A549 (cell line): ENCODE measurements at places on chromosomes 6 and 20. TPM values are rescaled to one million over a fixed set of nuclear protein-coding genes. Genes with fewer than 3 reads are reported as not detected.

DNA sequence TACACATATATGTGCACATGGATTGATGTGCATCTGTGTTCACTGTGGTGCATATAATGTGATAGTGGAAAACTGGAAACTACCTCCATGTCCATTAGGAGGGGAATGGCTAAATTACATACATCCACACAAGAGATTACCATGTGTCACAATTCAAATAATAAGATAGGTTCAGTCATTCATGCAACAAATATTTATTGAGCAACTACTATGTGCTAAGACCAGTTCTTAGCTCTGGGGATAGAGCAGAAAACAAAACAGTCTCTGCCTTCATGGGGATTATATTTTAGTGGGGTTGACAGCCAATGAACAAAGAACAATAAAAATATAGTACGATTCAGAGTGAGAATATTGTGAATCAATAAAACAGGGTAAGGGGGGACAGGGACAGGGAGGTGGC, 61.7 kb upstream of the PTGIS start:
- no peak for DNase-seq

DNA sequence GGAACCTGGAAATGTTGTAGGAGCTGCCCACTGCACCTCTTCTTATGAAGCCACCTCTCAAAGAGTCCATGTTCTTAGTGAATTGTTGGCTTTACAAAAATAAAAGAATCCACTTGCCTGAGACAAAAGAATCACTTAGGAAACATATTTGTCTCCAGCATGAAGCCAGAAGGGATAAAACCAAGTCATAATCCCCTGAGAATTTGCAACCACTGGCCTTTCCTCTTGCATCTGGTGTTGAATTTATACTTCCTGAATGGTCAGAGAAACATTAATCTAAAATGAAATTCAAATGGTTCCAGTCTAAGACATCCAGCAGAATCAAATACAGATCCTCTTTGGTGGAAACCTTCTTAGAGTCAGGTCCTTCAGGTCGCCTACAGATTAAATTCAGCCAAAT, 192.5 kb upstream of the ECI2 start:
- DNase-seq = no peak

DNA sequence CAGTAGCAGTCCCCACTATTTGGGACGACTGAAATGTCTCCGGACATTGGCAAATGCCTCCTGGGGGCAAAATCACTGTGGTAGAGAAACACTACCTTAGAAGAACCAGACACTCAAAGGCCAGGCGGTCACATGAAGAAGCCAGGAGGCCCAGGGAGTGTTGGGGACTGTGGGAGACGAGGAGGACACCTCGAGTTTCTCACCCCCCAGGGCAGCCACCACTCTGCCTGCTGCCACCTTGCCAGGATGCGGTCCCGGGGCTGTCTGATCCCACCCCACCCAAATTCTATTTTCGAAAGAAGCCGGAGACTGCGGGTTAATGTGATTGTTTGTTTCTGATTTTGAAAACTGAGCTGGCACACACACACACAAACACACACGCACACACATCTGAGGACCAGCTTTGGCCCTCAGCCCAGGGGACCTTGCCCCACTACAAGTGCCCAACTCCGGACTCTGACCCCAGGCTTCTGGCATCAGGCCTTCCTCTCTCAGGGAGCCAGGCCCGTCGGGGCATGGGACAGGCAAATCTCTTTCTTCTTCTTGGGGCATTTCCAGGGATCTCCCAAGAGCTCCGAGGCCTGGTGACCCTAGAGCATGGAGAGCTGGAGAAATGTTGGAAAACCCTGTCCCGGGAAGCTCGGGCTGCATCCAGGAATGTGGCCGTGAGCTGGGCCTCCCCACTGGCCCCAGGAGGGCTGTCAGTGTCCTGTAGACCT, 187.5 kb upstream of the PMEPA1 start:
- no peak for DNase-seq

- peak; percentile 63 for DNase-seq
Measured at GRCh38 chr6:17280552-17281090, 540 bp upstream of the RBM24 start.

DNA sequence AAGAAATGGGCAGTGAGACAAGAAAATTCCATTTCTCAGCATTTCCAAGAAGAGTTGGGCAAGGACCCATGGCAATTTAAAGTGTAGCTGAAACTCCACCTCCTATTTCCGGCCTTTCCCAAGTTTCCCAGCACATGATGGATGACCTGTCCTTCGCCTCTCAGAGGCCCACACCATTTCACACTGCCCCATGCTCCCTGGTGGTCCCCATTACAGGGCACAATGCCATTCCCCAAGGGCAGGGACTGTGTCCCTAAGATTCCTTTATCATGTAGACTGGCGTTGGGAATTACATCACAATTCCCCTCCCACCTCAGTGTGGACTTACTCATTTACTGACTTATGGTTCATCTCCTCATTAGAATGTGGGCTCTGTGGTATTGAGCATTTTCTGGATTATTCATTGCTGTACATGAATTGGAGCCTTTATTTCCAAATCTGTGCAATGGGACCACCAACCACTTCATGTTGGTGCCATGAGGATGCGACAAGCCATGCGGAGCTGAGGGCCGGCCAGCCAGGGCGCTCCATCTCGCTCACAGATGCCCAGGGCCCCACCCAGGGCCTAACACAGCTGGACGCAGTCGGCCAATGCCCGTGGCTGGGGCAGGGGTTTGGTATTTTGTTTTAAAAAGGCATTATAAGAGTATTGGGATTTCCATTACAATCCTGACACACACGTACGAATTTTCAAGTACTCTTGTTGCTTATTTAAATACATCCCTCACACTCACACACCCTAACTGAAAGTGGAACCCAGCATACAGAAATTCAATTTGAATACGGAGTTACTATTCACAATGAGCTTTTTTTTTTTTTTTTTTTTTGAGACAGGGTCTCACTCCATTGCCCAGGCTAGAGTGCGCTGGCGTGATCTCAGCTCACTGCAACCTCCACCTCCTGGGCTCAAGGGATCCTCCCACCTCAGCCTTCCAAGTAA, 5.4 kb downstream of the ACSS1 start:
- DNase-seq = no peak

The TINAG gene
- polyA plus RNA-seq = 0.04 to 0.16 TPM in 2 of 3 replicates, not detected in the other
